ENCODE measurements at places on chromosomes 13 and 19.

- no peak for DNase-seq
- no peak overlapping the region for H3K4me3 ChIP-seq
- H3K27me3 ChIP-seq: no peaks in the 10 kb centered on the region
- no peaks in the 10 kb centered on the region for H3K36me3 ChIP-seq
- H3K4me1 ChIP-seq: no peaks in the 10 kb centered on the region
- H3K27ac ChIP-seq: no peak overlapping the region
Observed at GRCh38 chr13:98619556-98619955, 42.6 kb upstream of the STK24 start.

- no peaks in the 10 kb centered on the region for H3K36me3 ChIP-seq
- H3K4me3 ChIP-seq: no peak overlapping the region
- no peak for DNase-seq
- H3K4me1 ChIP-seq: no peaks in the 10 kb centered on the region
- H3K27ac ChIP-seq: no peak overlapping the region
Observed at GRCh38 chr13:51276636-51277035, 54.4 kb downstream of the FAM124A start.

DNA sequence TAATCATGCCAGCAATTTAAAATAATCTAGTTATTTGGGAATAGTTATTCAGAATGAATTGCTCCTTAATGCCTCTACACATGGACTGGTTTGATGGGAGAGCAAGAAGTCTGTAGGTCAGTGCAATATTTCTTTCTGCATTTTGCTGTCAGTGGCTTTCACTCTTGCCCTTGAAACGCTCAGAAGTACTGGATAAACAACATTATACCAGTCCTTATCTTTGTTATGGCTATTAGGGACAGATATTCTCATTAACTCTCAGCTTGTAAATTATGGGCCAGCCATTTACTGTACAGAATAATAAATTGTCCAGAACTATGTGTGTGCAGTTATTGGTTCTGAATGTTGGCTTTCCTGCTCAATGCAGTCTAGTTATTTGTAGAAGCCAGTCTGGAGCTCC is 224.4 kb downstream of the OXGR1 start:
- H3K4me3 ChIP-seq: no peak overlapping the region
- no peak for DNase-seq
- no peak overlapping the region for H3K27ac ChIP-seq
- no peaks in the 10 kb centered on the region for H3K27me3 ChIP-seq

- H3K4me3 ChIP-seq: no peak overlapping the region
- no peaks in the 10 kb centered on the region for H3K36me3 ChIP-seq
- H3K27ac ChIP-seq: no peak overlapping the region
Observed at GRCh38 chr13:39209731-39210531, 171.7 kb downstream of the NHLRC3 start.

GRCh38 chr13:28942906-28943305 is 122.8 kb downstream of the MTUS2 start:
- DNase-seq: no peak
- H3K4me1 ChIP-seq: no peaks in the 10 kb centered on the region
- no peak overlapping the region for H3K4me3 ChIP-seq
- H3K27ac ChIP-seq: no peak overlapping the region
- no peaks in the 10 kb centered on the region for H3K27me3 ChIP-seq

DNA sequence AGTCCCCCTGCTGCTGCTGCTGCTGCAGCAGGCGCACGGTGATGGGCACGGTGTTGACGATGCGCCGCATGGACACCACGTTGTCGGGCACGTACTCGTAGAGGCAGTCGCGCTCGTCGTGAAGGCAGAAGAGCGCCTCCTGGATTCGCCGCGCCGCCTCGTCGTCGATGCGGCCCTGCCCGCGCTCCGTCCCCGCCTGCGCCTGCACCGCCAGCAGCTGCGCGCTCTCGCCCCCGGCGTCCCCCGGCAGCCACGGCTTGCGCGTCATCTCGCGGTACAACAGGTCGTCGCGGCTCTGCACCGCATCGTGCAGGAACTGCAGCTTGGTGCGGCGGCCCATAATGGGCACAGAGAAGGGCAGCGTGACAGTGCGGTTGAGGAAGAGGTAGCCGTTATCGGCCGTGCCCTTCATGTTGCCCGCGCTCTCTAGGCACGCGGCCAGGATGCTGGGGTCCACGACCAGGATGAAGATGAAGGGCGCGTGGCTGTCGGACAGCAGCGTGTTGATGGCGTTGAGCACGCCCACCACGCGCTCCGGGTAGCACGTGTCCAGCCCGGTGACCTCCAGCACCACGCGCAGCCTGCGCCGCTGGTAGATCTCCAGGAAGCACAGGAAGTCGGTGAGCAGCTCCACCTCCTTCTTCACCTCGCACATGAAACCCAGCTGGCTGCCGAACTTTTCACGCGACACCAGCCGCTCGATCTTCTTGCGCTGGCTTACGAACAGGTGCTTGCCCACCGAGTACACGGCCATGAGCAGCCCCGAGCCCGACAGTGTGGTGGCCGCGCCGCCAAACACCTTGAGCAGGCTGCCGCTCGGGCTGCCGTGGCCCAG is 8.1 kb downstream of the NKPD1 start:
- DNase-seq: peak; percentile 51
- no peak overlapping the region for H3K27ac ChIP-seq
- H3K36me3 ChIP-seq: no peaks in the 10 kb centered on the region
- H3K4me3 ChIP-seq: peak overlapping the region; percentile 46
- H3K4me1 ChIP-seq: no peaks in the 10 kb centered on the region
- H3K27me3 ChIP-seq: no peaks in the 10 kb centered on the region

GRCh38 chr19:55333870-55334269 is 5.8 kb upstream of the KMT5C start:
- no peaks in the 10 kb centered on the region for H3K36me3 ChIP-seq
- peak overlapping the region; percentile 92 for H3K27ac ChIP-seq
- peak; percentile 86 for DNase-seq
- H3K27me3 ChIP-seq: no peaks in the 10 kb centered on the region
- H3K4me1 ChIP-seq: peaks cover 5% of the 10 kb centered on the region

DNA sequence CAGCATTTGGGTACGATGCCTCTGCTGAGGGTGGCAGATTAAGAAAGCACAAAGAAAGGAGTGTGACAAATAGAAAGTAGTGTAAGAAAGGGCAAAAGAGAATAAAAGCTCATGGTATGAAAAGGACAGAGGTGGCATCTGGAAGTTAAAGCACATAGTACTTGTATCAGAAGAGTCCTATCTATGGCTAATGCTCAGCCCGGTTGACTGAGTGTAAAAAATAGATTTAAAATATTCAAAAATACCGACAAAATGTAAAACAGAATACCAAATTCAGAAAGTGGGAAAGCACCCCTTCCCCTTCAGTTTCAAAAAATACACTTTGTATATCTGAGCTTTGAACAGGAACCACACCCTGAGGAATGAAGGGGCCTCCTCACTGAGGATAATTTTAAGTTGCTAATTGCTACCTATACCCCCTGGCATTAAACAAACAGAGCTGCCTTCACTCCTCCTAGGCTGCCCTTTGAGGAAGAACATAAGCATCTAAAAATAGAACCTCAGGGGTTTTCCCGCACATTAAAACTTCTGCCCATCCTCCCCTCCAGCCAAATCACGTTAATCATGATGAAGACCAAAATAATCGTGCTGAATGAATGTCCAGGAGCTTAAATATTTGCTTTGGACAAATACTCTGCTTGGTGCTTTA is 43.3 kb downstream of the DLEU7 start:
- no peaks in the 10 kb centered on the region for H3K27me3 ChIP-seq
- no peak overlapping the region for H3K27ac ChIP-seq
- no peak overlapping the region for H3K4me3 ChIP-seq

GRCh38 chr13:114166381-114167131 is 12.5 kb upstream of the CFAP97D2 start:
- H3K27me3 ChIP-seq: no peaks in the 10 kb centered on the region
- no peaks in the 10 kb centered on the region for H3K36me3 ChIP-seq
- DNase-seq: no peak
- no peak overlapping the region for H3K27ac ChIP-seq

GRCh38 chr13:48930918-48931317 is 44.8 kb upstream of the FNDC3A start:
- H3K4me1 ChIP-seq: no peaks in the 10 kb centered on the region
- no peak overlapping the region for H3K4me3 ChIP-seq
- H3K27ac ChIP-seq: no peak overlapping the region
- H3K27me3 ChIP-seq: no peaks in the 10 kb centered on the region
- DNase-seq: no peak

GRCh38 chr13:60369242-60369641 is 27.8 kb upstream of the TDRD3 start:
- H3K27ac ChIP-seq: no peak overlapping the region
- no peaks in the 10 kb centered on the region for H3K27me3 ChIP-seq
- H3K4me3 ChIP-seq: no peak overlapping the region
- no peaks in the 10 kb centered on the region for H3K4me1 ChIP-seq
- H3K36me3 ChIP-seq: no peaks in the 10 kb centered on the region

DNA sequence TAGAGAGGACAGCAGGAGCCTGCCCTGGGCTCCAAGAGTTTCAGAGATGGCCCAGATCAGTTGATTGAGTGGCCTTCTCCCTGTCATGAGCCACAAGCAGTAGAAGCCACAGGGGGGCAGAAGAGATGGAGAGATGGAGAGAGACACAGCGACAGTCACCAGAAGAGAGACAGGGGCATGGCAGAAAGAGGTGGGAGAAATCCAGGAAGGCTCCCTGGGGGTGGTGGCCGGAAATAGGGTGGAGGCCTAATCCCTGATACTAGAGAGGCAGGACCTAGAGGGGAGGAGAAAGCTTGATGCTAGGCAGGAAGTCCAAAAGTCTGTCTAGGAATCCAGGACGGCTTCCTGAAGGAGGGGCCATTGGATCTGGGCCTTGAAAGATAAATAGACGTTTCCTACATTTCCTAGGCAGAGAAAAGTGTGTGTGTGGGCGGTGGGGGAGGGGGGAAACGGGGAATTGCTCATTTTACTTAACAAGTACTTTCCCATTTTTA is 9.6 kb upstream of the TPM4 start:
- H3K36me3 ChIP-seq: no peaks in the 10 kb centered on the region
- H3K27me3 ChIP-seq: no peaks in the 10 kb centered on the region
- DNase-seq: peak; percentile 67
- H3K27ac ChIP-seq: no peak overlapping the region
- peak overlapping the region; percentile 38 for H3K4me3 ChIP-seq

DNA sequence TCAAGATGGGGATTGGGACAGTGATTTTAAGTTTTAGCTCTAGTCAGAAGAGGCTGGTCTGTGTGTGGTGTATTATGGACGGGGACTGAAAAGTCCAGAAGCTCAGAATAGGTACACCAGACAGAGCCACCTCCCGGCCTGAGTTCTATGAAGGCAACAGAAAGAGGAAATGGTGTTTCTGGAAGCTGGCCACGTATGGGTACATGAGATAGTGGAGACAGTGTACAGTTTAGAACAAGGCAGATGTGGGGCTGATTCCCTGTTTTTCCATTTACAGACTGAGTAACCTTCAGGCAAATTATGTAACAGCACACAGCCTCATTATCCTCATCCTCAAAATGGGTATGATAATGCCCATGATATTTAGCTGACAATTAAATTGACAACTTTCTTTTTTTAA is 1.3 kb downstream of the ZNF175 start:
- no peaks in the 10 kb centered on the region for H3K27me3 ChIP-seq

Measured in Peyer's patch (tissue), 4 donors.